ENCODE measurements at places on chromosomes 7 and 10. TPM values are rescaled to one million over a fixed set of nuclear protein-coding genes. Genes with fewer than 3 reads are reported as not detected.

Gene TMEM270
- not detected for total RNA-seq

- no peaks in the 10 kb centered on the region for H3K27me3 ChIP-seq
- H3K4me3 ChIP-seq: peak overlapping the region; percentile 83
- peaks cover 21% of the 10 kb centered on the region for H3K4me1 ChIP-seq
- DNase-seq: no peak
- peaks cover under 1% of the 10 kb centered on the region for H3K36me3 ChIP-seq
These were observed 740 bp downstream of the ANXA7 start for GRCh38 chr10:73413108-73413527.

DNA sequence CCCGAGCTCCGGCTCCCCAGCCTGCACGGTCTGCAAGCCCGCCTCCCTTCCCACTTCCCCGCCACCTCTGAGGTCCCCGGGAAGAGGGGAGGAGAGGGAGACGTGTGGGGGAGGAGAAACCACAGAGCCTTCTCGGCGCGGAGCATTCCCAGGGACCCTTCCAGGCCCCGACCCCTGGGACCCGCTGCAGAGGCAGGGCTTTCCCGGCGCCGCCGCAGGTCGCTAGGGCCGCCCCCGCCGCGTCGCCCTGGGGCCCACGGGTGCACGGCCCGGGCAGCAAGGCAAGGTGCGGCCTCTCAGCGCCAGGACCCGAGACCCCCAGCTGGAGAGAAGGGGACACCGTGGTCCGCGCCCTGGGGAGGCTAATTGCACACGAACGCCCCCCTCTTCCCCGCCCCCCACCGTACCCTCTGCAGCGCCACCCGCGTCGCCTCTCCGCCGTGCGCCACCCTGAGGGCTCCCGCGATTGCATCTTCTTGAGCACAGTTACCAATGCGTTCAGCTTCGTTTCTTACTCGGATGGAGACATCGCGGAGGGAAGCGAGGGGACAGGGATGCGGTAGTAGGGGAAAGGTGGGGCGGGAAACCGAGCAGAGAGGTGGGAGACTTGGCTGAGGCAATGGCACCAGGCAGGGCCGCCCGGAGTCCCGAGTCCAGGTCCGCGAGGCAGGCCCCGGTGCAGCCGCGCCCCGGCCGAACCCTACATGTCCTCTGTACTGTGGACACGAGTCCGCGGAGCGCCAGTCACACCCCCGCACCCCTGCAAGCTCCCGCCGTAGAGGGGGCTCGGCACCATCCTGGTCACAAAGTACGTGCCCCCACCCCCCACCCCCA is 28.9 kb downstream of the SKIDA1 start:
- H3K4me3 ChIP-seq: peak overlapping the region; percentile 85
- peak overlapping the region; percentile 80 for H3K27ac ChIP-seq
- H3K27me3 ChIP-seq: no peaks in the 10 kb centered on the region
- H3K4me1 ChIP-seq: peaks cover 43% of the 10 kb centered on the region

DNA sequence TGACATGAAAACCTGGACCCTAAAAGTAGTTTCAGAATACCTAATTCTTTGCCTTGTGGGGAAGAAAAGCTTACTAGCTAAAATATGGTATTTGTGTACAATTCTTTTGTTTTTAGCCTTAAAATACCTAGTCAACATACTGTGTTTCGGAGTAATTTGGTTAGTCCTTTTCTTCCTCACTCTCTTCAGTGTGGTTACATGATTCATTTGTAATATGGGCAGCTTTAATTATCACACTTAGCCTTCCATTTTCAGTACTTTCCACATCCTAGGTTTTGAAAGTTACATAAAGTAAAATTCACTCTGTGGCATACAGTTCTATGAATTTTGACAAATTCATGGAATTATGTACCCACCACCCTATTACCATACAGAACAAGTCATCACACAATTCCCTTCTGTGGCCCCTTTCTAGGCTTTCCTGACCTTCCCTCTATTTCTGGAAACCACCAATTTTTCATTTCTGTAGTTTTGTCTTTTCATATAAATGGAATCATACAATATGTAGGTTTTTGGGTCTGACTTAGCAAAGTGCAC is 96.2 kb downstream of the EMX2 start:
- H3K4me1 ChIP-seq: no peaks in the 10 kb centered on the region
- no peaks in the 10 kb centered on the region for H3K27me3 ChIP-seq
- H3K36me3 ChIP-seq: no peaks in the 10 kb centered on the region
- DNase-seq: no peak
- no peak overlapping the region for H3K4me3 ChIP-seq

DNA sequence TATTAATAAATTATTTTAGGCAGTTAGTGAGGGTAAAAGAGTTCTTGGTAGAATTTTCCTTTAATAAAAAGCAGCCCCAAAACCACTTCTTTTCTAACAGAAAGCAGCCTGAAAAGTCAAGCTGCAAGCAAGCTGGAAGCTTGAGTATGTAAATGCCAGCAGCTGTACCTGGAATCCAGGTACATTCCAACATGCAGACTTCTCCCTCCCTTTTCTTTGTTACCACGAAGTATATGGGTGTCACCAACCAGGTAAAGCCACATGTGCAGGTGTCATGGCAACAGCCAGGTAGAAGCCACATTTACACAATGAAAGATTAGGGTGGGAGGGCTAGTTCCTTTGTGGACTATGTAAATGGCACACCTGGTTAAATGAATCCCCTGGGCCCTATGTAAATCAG is 114.6 kb downstream of the EPC1 start:
- no peak overlapping the region for H3K4me3 ChIP-seq
- H3K27ac ChIP-seq: no peak overlapping the region
- no peak for DNase-seq
- no peaks in the 10 kb centered on the region for H3K27me3 ChIP-seq
